ENCODE measurements at places on chromosomes 16 and 17.

GRCh38 chr16:83626204-83626603, 181.6 kb upstream of the HSBP1 start:
- no peak for DNase-seq

- no peak for DNase-seq
These were observed 37.3 kb upstream of the ABR start for GRCh38 chr17:1217089-1217385.

DNA sequence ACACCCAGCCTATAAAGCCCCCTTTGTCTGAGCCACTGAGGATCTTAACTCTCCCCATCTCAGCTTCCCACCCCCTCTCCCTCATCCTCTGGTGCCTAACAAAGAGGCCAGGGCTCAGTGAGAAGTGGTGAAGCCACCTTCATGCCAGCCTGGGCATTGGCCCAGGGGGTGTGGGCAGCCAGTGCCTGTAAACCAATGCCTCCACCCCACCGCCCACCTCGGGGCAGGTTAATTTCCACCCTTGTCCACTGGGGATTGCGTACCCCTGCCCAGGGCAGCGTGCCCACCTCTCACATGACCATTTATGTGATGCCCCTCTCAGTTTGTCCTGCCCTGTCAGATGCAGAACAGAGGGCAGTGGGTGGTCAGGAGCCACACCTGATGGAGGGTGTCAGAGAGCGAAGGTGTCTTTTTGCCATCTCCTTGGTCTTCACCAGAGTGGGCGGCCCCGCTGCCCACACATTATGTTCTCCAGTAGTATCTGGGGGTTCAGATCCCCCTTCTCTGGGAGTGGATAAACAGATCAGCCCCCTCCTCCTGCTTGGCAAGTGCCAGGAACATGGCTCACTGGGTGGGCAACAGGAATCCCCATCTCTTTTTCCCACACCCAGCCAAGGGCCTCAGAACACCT, 10.1 kb upstream of the ARHGAP23 start:
- no peak for DNase-seq

- no peak for DNase-seq
These were observed 50.6 kb downstream of the MED13 start for GRCh38 chr17:62014526-62014925.

GRCh38 chr16:84759061-84759460, 59.3 kb downstream of the USP10 start:
- DNase-seq, result no peak

DNA sequence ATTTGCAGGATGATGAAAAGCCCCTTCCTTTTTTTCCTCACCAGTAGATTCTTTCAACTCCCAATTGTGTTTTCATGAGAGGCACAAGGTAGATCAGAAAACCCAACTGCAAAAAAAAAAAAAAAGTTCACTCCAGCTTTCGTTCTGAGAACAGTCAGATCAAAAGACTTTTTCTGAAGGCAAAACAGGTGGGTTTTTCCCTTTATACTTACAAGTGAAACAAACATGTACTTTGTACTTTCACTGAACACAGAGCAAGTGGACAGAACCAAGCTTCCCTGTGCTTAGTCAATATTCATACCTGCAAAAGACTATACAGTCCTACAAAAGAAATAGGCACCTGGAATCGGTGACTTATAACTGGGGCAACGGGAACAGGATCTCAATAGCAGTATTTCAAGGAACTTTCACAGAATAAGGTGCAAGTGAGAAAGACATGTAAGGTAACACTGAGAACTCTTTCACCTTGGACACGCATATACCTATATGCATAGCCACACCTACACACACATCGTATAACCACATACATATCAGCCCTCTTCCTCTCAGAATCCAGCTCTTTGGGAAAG, 54.1 kb downstream of the TOX3 start:
- no peak for DNase-seq

DNA sequence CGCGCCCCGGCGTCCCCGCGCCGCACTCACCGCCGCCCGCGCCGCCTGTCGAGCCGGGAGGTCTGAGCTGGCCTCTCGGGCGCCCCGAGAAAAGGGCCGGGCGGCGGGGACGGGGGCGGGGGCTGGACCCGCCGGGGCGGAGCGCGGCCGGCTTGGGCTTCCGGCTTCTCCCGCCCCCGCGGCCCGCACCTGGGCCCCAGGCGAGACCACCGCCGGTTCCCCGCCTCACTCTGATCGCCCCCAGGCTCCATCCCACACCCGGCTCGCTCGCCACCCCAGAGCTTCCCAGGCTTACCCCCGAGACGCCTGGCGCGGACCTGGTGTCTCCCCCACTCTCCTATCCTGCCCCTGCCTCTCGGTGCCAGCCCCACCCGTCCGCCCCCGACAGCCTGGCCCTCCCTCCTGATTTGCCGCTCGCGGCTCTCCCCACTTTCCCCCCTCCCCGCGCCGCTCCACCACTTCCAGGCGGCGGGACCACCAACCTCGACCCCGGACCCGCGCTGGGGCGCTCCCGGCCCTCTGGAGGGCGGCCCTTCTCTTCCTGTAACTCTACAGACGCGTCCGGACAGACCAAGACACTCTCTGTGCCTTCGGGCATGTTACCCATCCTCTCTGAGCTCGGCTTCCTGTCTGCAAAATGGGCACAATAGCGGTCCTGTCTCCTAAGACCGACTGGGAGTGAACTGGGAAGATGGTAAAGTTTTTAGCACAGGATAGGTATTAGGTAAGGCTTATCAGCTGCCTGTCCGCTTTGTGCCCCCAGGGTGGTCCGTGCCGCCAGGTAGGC, at the start of gene LITAF:
TSS of gene LITAF (minus strand) at position 64 of the 787 bp plus-strand sequence. CDS start 30,189 bp downstream, outside the sequence.
- DNase-seq, result no peak

- DNase-seq, result no peak
These were observed 105.8 kb downstream of the SNX29 start for GRCh38 chr16:12082226-12082887.

DNA sequence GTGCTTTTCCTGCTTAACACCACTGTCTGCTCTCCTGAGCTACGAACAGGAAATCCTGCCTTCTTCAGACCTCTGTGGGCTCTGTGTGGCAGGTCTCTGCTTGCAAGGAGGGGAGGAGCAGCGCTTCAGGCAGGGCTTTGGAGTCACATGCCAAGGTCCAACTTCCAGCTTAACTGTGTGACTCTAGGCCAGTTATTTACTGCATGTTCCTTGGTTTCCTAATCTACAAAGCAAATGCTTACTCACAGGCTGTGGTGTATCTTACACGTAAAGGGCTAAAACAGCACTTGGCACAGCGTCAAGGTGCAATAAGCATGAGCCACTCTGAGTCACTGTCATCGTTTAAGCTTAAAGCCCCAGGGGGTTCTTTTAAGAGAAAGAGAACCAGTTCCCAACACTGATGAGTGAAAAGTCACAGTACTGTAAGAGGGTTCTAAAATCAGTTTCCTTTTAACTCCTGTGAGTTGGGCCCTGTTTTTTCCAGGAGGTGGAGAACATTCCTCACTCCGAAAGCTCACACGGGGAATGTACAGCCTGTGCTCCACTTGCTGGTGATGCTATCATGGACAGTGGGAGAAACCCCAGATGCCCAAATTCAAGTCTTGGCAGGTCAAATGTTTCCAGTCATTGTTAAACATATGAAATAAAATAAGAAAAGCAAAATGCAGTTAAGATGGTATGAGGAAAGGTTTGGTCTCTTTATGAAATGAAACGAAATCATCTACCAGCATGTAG, 54.1 kb upstream of the BCAR1 start:
- DNase-seq, result peak; percentile 97

DNA sequence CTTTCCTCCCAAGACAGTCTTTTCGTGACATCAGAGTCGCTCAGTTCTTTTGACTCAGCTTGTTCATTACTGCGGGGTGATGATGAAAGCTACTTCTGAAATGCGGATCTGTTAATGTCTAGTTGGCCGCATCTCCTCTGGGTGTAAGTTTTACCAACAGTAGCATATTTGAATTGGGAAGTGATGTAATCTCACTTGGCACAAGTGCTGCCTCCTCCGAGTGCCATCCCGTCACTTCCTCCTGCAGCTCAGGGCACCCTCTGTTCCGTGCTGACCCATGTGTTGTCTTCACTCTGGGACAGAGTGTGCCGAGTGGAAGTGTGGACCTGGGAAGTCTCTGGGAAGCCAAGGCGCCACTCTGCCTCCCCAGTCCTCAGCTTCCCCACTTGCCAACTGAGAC, 8.9 kb downstream of the ADAD2 start:
- DNase-seq, result no peak
